ENCODE measurements at places on chromosomes 5 and 9.

GRCh38 chr9:114278881-114279570, 43.9 kb upstream of the ORM1 start:
- no peak overlapping the region for H3K27ac ChIP-seq
- peaks cover 14% of the 10 kb centered on the region for H3K4me1 ChIP-seq
- no peaks in the 10 kb centered on the region for H3K27me3 ChIP-seq
- peaks cover 35% of the 10 kb centered on the region for H3K36me3 ChIP-seq
- DNase-seq, result no peak

- no peak overlapping the region for H3K27ac ChIP-seq
- no peaks in the 10 kb centered on the region for H3K27me3 ChIP-seq
- no peak for DNase-seq
- no peak overlapping the region for H3K4me3 ChIP-seq
- peaks cover 5% of the 10 kb centered on the region for H3K4me1 ChIP-seq
- H3K36me3 ChIP-seq, result no peaks in the 10 kb centered on the region
Measured at GRCh38 chr9:127837346-127837745, 17.1 kb downstream of the ENG start.

DNA sequence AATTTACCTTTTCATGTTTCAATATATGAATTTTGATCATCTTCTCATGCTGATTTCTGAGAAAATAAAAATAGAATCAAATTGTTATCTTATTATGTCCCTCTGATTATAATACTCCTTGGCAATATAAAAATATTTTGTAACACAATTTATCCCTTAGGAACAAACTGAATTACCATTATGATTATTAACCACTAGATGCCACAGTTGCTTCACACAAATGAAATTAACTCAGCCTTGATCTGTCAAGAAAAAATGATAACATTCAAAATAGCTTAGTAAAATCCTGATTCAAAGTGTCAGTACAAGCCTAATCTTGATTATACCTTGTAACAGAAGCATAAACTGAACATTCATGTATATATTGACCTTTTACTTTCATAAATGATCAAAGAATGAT, 4.8 kb upstream of the CHSY3 start:
- no peak for DNase-seq
- no peak overlapping the region for H3K27ac ChIP-seq
- peaks cover 37% of the 10 kb centered on the region for H3K27me3 ChIP-seq
- H3K36me3 ChIP-seq, result no peaks in the 10 kb centered on the region
- H3K4me3 ChIP-seq, result no peak overlapping the region

DNA sequence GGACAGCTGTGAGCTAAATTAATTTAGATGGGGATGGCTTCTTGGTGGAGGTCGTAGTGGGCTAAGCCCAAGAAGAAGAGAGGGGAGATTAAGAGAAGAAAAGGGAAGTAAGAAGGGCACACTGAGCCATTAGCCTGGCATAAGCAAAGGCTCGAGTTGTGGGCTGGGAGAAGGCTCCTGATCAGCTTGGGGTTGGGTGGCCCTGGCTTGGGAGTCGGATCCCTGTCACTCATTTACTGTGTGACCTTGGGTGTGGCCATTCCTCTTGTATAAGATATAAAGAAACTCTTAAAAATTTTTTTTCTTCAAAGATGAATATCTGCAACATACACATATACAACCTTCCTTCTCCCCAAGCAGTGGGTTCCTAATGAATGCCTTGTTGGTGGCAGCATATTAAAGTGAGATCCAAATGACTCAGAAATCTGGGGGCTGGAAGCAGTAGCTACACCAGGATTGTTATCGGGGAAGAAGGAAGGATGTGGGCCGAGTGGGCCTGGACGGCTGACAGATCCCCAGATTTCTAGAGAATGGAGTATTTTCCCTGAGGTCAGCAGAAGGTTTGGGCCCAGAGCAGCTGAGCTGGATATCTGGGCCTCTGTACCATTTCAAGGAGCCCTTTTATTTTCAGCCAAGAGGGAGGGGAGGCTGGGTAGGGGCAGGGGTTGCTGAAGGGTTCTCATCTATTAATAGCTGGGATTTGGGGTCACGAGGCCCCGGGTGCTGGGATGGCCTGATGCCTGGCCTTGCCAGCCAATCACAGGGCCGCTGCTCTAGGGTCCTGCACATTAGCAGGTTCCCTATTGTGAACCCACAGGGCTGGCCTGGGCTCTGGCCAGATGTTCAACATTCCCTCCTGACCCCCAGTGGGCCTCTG, 52.1 kb downstream of the PPARGC1B start:
- DNase-seq, result no peak
- no peak overlapping the region for H3K27ac ChIP-seq
- H3K4me3 ChIP-seq, result no peak overlapping the region
- H3K36me3 ChIP-seq, result no peaks in the 10 kb centered on the region
- no peaks in the 10 kb centered on the region for H3K27me3 ChIP-seq
